ENCODE measurements at places on chromosomes 3 and 15.

- no peak for DNase-seq
Measured at GRCh38 chr3:9238721-9239295, 10.6 kb downstream of the SRGAP3 start.

DNA sequence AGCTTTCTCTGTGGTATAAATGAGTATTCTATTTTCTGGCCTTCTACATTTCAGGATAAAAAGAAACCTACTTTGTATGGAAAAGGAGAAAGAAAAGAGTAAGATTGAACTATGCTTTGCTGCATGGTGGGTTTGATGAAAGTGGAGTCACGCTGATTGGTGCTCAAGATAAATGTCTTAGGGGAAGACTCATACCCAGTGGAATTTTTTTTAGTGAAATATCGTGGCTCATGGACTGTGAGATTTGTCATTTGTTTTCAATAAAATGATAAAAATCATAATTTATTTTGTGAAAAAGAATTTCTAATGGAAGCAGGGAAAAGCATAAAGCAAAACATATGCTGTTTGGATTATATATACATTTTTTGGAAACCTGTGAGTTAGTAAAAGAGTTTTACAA lies 292.5 kb downstream of the ZPLD1 start:
- DNase-seq = no peak

- DNase-seq = no peak
Measured at GRCh38 chr3:79040701-79041100, 727.1 kb downstream of the ROBO1 start.

- no peak for DNase-seq
Measured at GRCh38 chr3:36380221-36381031, at the start of gene STAC. Gene STAC, plus strand, starts transcription at chr3:36380504. Its CDS starts 140 bp downstream, at chr3:36380644.

DNA sequence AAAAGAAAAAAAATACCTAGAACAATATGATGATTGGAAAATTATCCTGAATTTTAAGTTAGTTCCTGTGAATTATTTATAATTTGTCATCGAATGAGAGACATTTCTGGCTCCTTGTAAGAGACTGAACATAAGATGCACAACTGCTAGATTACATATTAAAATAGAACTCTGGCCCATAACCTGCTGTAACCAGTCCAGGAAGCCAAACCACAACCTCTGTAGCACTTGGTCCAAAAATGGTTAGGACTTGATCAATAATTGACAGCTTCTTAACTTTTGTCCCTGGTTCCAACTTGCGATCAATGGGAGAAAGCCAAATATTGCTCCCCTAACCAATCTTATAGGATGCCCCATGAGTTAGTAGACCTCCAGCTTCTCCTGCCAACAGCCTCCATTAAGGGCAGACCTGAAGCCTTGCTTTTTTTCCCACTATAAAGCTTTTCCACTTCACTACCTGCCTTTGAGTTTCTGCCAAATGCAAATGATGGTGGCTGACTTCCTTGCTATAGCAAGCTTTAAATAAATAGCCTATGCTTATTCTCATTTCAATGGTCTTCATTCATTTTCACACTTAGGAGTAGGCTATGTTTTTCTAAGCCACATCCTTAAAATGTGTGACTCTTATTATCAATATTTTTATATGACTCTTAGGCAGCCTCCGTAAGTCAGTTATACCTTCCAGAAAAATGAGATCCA lies 224.0 kb upstream of the ARHGEF26 start:
- DNase-seq = no peak

GRCh38 chr3:39407259-39407629 lies 724 bp downstream of the RPSA start:
- DNase-seq = no peak

GRCh38 chr3:145854499-145854898 lies 306.5 kb downstream of the PLOD2 start:
- no peak for DNase-seq

GRCh38 chr3:84140631-84141030 lies 818.2 kb upstream of the CADM2 start:
- no peak for DNase-seq

- DNase-seq = peak; percentile 52
Measured at GRCh38 chr3:49158103-49158709, 7.9 kb downstream of the CCDC71 start.

DNA sequence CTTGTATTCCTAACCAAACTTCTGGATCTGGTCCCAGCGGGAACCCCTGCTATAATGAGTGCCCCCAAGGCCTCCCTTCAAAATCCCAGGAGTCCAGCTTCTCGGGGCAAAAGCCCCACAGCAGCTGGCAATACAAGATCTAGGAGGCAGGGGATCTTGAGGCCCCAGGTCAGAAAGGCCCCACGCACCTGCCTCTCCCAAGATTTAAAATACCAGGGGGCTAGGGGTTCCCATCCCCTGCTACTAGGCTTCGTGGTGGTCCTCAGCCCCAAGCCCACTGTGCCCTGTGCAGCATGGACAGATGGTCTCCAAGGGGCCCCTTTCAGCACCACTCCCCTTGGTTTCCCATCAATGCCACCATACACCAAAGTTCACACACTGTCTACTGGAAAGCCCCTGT lies 15.8 kb upstream of the CYP11A1 start:
- no peak for DNase-seq

GRCh38 chr3:50632450-50632849 lies 15.5 kb downstream of the MAPKAPK3 start:
- no peak for DNase-seq

- DNase-seq = no peak
Measured at GRCh38 chr15:55124616-55125015, 72.1 kb downstream of the RSL24D1 start.

GRCh38 chr3:122916084-122916483 lies 111.5 kb downstream of the SEMA5B start:
- DNase-seq = no peak

DNA sequence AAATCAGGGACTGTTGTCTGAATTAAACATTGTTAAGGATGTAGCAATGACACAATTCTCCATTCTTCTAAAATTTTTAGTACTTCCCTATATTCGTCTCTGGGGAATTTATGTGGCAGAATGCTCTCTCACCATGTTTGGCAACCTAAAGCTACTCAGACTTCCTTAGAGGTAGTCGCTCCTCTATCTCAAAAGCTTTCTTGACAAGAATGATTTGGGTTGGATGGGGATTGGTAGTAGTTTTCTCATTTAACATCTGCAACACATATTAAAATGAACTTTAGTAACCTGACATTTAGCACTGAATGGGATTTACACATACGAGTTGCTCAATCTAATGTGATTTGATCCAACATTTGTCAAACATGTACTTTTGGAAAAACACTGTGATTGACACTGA lies 233.3 kb downstream of the RBMS3 start:
- DNase-seq = no peak

DNA sequence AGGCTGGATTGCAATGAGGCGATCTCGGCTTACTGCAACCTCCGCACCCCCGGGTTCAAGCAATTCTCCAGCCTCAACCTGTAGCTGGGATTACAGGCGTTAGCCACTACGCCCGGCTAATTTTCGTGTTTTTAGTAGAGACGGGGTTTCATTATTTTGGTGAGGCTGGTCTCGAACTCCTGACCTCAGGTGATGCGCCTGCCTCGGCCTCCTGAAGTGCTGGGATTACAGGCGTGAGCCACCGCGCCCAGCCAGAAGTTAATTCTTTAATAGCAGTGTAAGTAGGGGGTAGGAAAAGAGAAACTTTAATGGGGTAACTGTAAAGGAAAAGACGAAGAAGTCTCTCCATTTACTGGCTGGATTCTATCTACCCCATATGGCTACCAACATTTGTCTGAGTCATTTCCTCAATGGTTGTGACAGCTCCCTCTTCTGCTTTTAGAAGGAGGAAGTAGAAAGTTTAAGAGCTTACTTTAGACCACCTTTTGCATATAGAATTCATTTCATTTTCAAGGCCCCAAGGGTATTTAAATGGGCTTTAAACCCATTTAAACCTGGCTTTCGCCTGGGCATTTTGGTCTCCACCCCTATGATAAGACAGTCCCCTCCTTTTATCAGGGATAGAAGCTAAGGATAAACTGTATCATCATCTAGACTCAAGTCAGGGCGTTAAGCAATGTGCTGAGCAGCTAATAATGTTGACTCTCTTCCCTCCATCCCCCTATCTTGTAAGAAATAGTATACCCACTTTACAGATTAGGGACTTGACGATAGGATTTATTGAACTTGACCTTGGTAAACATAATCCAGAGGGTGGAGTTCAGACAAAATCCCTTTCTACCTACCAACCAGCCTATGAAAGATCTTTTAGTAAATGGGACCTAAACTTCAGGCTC lies 1.1 kb upstream of the CDV3 start:
- peak; percentile 42 for DNase-seq

- no peak for DNase-seq
Measured at GRCh38 chr15:69154078-69154477, 6.4 kb upstream of the GLCE start.

All from LoVo (cell line).